Brain microvascular endothelial cell (primary cell): ENCODE measurements at places on chromosomes 6 and 20.

DNA sequence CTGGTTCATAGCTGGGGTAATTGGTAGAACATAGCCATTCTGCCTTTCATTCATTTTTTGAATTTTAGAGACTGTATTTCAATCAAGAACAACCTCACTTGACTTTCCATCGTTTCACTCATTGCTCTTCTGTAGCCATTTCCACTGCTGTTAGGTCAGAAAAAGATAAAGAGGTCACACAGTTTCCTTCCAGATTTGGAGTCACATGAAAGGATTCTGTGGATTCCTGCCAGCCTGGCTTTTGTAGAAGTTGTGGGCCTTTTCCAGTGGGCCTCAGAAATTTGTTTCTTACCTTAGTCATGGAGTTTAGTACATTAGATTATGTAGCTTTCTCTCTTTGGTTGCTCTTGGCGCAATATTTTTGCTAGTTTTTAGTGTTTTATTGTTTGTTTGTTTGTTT is 157.8 kb downstream of the SASH1 start:
- no peak for DNase-seq

GRCh38 chr20:3080939-3081388 is 3.6 kb downstream of the AVP start:
- no peak for DNase-seq

DNA sequence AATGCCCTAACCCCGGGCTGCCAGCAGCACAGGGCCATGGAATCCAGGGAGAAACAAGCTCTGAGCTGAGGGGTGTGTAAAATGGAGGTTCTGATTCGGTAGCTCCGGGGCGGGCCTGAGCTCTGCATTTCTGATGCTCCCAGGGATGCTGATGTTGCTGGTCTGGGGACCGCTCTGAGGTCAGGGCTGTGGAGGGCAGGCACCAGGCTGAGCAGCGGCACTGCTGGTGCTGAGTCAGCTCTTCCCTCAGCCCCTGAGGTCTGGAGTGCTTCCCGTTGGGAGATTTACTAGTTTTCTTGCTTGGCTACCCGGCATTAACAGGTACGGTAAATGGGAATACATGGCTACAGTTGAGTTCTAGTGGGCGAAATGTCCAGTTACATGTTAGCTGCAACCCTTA is 18.6 kb upstream of the CST3 start:
- DNase-seq: no peak

DNA sequence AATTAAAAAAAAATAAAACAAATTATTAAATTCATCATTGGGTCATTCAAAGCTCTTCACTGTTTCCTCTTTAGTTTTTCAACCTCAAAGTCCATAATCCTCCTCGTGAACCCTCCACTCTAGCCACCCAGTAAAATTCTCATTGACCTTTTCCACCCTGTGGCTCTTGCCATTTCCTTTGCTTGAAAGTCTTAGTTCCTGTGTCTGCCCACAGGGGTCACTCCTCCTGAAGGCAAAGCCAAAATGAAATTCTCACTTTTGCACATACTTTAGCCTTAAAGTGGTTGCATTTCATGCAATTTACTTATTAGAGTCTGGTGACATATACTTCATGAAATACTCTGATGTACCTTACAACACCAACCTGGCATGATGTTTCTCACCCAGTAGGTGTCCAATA is 263.7 kb downstream of the BMP2 start:
- DNase-seq: no peak

- no peak for DNase-seq
Measured at GRCh38 chr6:109053336-109053735, 41.3 kb downstream of the SESN1 start.

DNA sequence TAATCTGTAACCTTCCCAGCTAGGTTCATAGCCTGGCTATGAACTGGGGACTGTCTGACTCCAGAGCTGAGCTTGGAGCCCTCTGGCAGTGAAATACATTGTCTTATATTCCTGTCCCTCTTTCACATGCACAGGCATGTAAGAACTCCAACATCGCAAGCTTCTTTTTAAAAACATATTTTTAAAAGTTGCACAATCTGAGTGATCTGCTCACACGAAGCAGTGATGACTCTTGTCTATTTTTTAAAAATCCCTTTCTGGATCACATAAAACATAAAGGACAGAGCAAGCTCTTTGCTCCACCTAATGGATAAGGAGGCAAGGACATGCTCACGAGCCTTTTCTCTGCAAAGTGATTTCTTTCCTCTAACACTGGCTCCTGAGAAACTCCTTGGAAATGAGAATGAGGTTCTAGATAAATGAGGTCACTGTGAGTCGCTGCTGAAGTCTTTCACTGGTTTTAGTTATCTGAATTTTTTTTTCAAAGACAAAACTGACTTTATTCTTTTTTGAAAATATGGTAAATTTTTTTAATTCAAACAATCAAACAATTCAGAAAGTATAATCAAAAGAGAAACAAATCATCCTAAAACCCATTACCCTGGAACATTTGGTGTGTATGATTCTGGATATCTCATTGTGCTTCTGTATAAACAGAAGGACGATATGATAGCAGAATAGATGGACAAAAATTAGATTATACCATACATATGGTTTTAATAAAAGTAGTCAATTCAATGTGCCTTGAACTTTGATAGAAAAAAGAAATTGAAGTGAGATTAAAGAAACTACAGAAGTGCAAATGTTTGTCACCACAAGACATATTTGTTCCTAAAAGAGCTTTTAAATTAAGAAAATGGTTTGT is 30.8 kb downstream of the IL20RA start:
- DNase-seq: peak; percentile 51

- DNase-seq: no peak
Measured at GRCh38 chr6:11774426-11774825, 4.2 kb downstream of the ADTRP start.

DNA sequence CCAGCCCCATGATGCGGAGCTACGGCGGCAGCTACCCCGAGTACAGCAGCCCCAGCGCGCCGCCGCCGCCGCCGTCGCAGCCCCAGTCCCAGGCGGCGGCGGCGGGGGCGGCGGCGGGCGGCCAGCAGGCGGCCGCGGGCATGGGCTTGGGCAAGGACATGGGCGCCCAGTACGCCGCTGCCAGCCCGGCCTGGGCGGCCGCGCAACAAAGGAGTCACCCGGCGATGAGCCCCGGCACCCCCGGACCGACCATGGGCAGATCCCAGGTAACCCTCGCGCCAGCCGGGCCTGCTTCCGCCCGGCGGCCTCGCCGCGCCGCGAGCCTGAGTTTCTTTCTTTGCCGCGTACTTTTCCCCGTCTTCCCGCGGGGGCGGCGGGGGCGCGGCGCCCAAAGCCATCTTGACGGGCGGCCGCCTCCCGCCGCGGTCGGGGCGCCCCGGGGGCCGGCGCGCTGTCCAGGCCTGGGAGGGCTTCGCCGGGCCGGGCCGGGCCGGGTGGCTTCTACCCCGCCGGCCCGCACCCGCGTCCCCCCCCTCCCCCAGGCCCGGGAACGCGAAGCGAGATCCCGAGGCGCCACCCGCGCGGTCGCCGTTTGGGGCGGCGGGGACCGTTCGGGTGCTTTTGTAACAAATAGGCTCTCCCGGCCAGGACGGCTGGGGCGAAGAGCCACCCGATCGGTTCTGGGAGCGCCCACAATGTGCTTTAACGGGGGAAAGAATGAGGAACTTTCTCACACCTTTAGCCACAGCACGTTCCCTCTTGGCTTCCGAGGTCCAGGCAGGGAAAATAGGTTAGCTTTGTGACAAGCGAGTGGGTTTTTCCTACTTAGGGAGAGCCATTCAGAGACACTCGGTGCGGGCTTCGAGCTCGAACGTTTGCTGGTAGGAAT is 2.3 kb downstream of the ARID1B start:
- no peak for DNase-seq

DNA sequence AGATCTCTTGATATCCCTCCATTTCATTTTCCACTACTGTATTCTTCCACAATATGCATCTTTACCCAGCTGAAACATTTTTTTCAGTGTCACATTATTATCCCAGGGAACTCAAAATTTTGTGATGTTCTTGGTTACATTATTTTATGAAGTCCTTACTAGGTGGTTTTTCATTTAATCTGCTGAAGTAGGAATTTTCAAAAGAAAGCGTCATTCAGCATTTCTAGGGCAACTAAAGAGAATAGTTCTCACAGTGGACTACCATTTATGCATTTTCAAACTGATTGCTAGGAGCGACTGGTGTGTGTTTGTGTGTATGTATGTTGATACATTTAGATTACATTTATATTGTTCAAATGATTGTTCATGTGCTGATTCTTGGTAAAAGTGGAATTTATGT is 2.4 kb upstream of the TMEM30A start:
- DNase-seq: no peak

- DNase-seq: no peak
Measured at GRCh38 chr6:20632696-20633095, 98.4 kb downstream of the CDKAL1 start.

DNA sequence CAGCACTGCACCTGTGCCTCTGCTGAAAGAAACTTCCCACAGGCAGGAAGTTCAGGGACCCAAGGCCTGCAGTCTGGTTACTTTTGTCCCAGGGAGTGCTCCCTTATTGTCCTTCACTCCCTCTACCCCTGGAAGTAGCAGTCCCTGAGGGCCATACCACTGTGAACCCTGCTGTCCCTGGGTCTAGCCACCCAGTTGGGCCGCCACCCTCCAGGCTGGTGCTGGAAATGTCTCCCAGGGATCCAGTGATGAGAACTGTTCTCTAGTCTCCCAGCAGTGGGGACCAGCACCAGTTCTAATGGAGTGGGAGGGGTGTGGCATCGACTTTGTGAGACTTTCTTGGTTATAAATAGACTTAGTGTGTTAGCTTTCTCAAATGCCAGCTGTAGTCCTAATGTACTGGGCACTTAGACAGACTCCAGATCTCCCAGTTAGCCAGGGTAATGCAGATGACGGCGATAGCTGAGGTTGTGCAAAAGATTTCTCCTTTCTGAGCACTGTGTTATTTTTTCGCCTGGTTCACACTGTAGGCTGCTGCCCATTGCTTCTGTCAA is 462.5 kb downstream of the CDH26 start:
- DNase-seq: no peak

GRCh38 chr6:153210083-153210482 is 79.0 kb upstream of the RGS17 start:
- peak; percentile 11 for DNase-seq

DNA sequence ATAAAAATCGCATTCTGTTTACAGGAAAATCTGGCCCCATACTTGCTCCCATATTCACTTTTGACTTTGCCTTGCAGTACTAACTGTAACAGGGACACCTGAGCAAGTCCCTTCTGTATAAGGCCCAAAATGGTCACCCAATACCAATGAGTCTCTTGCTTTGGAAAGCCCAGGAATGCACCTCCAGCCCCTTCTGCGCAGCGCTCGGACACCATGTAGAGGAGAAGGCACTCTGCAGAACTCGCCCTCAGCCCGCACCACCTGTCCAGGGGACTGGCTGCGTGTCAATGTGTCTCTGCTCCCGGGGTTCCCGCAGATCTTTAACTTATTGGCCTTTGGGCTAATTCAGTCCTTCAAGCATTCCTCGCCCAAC is 746 bp upstream of the PRND start:
- DNase-seq: no peak

DNA sequence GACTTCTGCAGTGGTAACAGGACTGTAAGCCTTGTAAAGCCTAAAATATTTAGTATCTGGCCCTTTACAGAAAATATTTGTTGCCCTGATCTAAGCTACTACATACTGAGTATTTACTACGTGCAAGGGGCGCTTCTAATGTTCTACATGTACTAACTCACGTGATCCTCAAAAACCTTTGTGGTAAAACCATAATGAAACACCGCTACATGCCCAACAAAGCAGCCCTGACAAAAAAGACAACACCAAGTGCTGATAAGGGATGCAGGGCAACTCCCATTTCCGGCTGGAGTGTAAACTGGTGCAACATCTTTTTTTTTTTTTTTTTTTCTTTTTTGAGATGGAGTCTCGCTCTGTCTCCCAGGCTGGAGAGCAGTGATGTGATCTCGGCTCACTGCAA is 85.0 kb downstream of the SULF2 start:
- no peak for DNase-seq

- no peak for DNase-seq
Measured at GRCh38 chr6:101956961-101957360, 563.5 kb downstream of the GRIK2 start.

- DNase-seq: peak; percentile 100
Measured at GRCh38 chr6:4358414-4359107, 223.2 kb upstream of the ECI2 start.

GRCh38 chr6:150293423-150294173 is 75.2 kb upstream of the IYD start:
- peak; percentile 71 for DNase-seq

DNA sequence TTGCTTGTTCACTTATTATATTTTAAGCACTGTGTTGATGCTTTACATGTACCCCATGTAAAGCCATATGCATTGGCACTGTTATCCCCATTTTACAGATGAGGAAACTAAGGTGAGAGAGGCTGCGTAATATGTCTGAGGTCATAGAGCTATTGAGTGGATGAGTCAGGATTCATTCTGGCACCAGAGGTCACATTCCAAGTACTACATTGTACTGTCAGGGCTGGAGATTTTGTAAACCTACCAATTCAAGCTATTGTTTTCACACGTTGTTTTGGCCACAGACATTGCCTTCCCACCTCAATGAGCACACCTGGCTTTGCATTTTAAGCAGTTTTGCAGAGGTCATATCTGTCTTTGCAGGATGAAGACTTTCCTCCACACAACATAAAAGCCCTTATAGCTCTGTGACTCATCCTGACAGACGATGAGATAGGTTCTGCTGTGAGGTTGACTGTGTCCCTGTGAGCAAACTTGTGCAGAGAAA is 33.2 kb downstream of the ANKS1A start:
- DNase-seq: peak; percentile 57

- peak; percentile 80 for DNase-seq
Measured at GRCh38 chr6:33425668-33426577, 6.1 kb downstream of the SYNGAP1 start.

GRCh38 chr6:166308769-166309589 is 787 bp upstream of the PRR18 start:
- DNase-seq: no peak

GRCh38 chr6:11323666-11324452 is 91.4 kb upstream of the NEDD9 start:
- DNase-seq: no peak

GRCh38 chr6:3214898-3215297 is 12.6 kb downstream of the TUBB2B start:
- peak; percentile 32 for DNase-seq

DNA sequence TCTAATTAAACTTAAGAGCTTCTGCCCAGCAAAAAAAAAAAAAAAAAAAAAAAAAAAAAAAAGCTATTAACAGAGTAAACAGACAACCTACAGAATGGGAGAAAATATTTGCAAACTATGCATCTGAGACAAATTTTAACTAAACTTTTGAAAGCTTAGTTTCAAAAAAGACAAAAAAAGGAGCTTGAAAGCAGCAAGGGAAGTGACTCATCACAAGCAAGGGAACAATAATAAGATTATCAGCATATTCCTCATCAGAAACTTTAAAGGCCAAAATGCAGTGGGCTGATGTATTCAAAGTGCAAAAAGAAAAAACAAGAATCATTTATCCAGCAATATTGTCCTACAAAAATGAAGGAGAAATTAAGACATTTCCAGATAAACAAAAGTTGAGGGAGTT is 158.6 kb downstream of the RNF144B start:
- DNase-seq: peak; percentile 8

DNA sequence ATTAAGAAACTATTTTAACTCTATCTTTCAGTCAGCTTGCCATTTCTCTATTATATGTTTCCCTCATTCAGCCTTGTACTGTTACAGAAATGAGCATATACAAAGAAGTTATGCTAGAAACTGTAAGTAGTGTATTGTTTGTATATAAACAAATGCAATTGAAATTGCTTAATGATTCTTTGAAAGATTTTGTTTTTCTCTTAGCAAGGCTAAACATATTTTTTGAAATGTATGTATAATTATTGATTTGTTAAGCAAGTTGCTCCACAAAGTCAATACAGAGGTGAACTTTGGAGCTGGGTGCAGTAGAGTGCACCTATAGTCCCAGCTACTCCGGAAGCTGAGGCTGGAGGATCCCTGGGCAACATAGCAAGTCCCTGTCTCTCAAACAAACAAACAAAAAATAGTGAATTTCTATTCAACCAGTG is 253.6 kb downstream of the RNGTT start:
- no peak for DNase-seq
